ENCODE measurements at places on chromosomes 7 and 10. TPM values are rescaled to one million over a fixed set of nuclear protein-coding genes. Genes with fewer than 3 reads are reported as not detected.

The TAS2R38 gene
- total RNA-seq, result not detected

The AKR1C3 gene
- total RNA-seq, result 0.47 TPM

The CALCR gene
- total RNA-seq, result not detected

The CTAGE6 gene
- 0.99 TPM for total RNA-seq

The TBX20 gene
- not detected for total RNA-seq

- no peak for DNase-seq
Observed at GRCh38 chr10:25125201-25125611, 49.6 kb upstream of the GPR158 start.

GRCh38 chr10:100969187-100970075 lies at the start of gene SEMA4G:
SEMA4G (plus strand) TSS chr10:100969504; CDS start chr10:100972913, 3,409 bp downstream.
- peak; percentile 32 for DNase-seq

GRCh38 chr7:75762350-75762917 lies 9.6 kb downstream of the CCL26 start:
- no peak for DNase-seq

- DNase-seq, result no peak
Observed at GRCh38 chr7:111368381-111369065, 193.8 kb downstream of the IMMP2L start.

GRCh38 chr10:13396369-13396768 lies 48.3 kb upstream of the SEPHS1 start:
- DNase-seq, result no peak

- no peak for DNase-seq
Observed at GRCh38 chr10:94105226-94105625, 111.5 kb downstream of the PLCE1 start.

DNA sequence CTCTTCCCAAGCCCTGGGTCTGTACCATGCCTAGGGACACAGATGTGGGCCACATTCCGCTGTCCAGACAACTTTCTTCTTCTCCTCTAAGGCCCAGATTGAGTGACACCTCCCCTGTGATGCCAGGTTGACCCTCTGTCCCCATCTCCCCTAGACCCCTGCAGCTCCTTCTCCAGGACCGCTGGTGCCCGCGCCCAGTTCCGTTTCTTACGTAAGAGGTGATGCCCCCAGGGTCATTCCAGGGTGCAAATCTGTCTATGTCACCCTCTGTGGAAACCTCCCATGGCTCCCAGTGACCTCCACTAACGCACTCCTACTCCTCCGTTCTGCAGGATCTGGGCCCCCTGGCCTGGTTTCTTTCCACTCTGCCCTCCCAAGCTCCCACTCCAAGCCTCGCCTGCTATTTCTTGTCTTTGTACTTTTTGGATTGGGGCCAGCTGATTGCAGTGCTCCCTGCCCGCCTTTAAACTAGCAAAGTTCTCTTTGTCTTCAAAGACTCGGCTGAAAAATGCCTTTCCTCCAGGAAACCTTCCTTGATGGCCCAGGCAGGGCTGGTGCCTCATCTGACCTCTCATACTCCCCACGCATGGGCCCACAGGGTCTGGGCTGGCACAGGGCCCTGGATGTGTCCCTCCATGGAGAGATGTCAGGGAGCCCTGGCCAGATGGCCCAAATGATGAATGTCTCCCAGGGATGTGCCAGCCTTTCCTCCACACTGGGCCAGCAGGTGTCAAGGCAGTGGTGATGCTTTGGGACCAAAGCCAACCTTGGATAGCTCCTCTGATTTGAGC lies 21.3 kb upstream of the ELN start:
- DNase-seq, result no peak

DNA sequence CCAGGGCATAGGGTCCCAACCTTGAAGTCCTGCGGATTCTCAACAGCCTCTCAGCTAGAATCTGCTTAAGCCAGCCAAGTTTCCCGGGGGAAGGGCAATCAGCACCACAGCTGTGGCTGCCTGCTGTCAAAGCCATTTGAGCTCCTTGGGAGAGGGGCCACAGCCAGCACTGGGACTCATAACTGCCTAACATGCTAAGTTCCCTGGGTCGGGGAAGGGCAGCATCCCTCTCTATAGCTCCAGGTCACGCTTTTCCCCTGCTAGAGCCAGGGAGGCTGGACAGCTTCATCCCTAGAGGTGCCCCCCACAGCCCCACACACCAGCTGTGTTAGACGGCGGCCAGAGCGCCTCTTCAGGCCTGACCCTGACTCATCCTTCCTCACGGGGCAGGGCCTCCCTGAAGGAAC lies 49.6 kb upstream of the PDE1C start:
- no peak for DNase-seq

- DNase-seq, result peak; percentile 40
Observed at GRCh38 chr7:43905956-43906330, 453 bp downstream of the URGCP start.

- DNase-seq, result no peak
Observed at GRCh38 chr7:79414910-79415309, 38.6 kb downstream of the MAGI2 start.

GRCh38 chr10:43372765-43373361 lies 1.4 kb downstream of the FXYD4 start:
- DNase-seq, result no peak

- DNase-seq, result no peak
Observed at GRCh38 chr10:132516771-132517725, 20.5 kb upstream of the INPP5A start.

DNA sequence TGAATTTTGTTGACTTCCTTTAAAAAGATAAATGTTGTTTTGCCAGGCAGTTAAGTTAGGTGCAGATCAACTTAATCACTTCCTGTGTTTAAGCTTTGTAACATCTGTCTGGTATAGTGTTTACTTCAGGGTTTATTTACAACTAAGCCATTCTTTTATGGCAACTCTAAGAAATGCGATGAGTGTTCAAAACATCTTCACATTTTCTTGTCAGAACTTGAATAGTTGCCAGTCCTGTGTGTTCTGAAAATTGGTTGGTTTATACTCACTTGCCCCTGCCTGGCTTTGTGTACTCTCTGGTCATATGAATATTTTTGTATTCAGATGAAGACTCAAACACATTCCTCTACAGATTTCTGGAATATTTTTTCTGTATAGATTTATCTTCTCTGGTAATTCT lies 327.2 kb downstream of the MDFIC start:
- no peak for DNase-seq

DNA sequence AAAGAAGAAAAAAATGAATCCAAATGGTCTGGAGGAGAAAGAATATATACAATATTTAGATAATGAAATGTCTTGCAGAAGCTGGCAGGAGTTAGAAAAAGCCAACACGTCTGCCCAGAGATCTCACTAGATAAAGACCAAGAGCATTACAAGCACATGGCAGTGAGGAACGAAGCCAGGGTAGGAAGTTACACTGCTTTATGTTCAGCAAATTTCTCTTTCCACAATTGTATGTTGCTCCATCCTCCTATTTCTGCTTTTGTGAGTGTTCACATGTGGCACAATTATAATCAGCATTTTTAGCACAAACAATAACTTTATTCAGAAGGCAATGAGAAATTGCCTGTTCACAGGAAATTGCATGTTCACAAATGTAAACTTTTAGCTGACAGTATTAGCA lies 53.7 kb downstream of the LRRC17 start:
- DNase-seq, result no peak
